ENCODE measurements at places on chromosomes 7 and 10. TPM values are rescaled to one million over a fixed set of nuclear protein-coding genes. Genes with fewer than 3 reads are reported as not detected.

DNA sequence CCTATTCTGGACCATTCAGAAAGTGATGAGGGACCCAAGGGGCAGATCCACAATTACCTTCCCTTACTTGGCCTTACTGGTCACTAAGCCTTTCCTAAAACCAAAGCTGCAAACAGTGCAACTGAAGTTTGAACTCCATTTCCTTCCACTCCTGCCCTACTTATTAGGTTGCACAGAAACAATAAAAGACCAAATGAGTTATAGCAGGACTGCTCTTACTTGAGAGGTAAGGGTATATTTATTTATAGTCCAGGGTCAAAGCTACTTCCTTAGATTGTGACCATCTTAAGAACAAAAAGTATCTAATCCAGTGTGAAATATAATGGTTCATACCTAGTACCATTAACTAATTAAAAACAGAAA lies 27.0 kb downstream of the CDK6 start:
- H3K27ac ChIP-seq, result no peak overlapping the region
- DNase-seq, result no peak
- H3K4me1 ChIP-seq, result no peaks in the 10 kb centered on the region
- H3K36me3 ChIP-seq, result no peaks in the 10 kb centered on the region
- no peaks in the 10 kb centered on the region for H3K27me3 ChIP-seq

Gene LAMB1
- 87.7 TPM for total RNA-seq

Gene LRIT1
- not detected for total RNA-seq

- H3K4me1 ChIP-seq, result no peaks in the 10 kb centered on the region
- H3K27me3 ChIP-seq, result no peaks in the 10 kb centered on the region
- no peak for DNase-seq
- H3K27ac ChIP-seq, result no peak overlapping the region
- no peak overlapping the region for H3K4me3 ChIP-seq
Observed at GRCh38 chr7:114988026-114988425, 66.1 kb downstream of the MDFIC start.

DNA sequence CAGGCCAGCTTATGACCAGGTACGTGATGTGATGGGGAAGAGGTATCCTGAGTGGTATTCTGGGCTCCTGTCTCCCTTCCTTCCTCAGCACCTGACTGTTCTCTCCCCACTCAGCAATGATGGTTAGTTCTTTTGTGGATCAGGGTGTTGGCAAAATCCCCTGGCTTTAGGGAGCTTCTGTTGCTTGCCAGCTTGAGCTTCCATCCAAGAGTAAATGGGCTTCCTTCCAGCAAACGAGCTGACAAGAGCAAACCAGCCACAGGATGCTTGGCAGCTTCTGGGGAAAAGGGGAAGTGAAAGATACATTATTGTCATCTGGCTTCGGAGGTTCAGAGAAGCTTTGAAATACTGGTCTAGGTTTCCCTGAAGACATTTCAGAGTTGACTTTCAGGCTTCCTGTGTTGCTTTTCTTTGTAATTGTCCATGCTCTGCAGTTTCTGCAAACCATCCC lies 5.2 kb downstream of the DUSP5 start:
- peaks cover 32% of the 10 kb centered on the region for H3K27me3 ChIP-seq
- no peak overlapping the region for H3K27ac ChIP-seq
- DNase-seq, result no peak

GRCh38 chr10:53093878-53094277 lies 321.3 kb upstream of the MBL2 start:
- no peak overlapping the region for H3K27ac ChIP-seq
- H3K36me3 ChIP-seq, result no peaks in the 10 kb centered on the region
- H3K4me1 ChIP-seq, result no peaks in the 10 kb centered on the region
- H3K27me3 ChIP-seq, result no peaks in the 10 kb centered on the region
- no peak overlapping the region for H3K4me3 ChIP-seq

Gene ZNF248
- total RNA-seq, result not detected

DNA sequence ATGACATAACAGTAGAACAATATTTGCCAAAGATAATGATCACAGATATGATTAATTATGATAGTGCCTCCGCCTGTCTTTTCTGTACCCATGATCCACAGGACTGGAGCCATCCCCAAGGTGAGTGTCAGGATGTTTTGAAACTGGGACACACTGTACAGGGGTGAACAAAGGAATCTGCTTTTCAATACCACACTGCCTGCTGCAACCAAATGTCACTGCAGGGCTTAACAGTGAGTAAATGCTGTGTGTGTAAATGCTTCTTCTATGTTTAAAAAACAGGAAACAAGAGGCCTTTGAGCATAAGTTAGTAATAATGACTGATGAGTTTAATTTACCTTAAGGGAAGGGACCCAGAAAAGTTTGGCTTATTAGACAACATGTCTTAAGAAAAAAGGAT lies 65.2 kb downstream of the HBP1 start:
- no peak overlapping the region for H3K4me3 ChIP-seq
- H3K27me3 ChIP-seq, result no peaks in the 10 kb centered on the region
- H3K36me3 ChIP-seq, result no peaks in the 10 kb centered on the region
- H3K27ac ChIP-seq, result no peak overlapping the region
- no peak for DNase-seq

DNA sequence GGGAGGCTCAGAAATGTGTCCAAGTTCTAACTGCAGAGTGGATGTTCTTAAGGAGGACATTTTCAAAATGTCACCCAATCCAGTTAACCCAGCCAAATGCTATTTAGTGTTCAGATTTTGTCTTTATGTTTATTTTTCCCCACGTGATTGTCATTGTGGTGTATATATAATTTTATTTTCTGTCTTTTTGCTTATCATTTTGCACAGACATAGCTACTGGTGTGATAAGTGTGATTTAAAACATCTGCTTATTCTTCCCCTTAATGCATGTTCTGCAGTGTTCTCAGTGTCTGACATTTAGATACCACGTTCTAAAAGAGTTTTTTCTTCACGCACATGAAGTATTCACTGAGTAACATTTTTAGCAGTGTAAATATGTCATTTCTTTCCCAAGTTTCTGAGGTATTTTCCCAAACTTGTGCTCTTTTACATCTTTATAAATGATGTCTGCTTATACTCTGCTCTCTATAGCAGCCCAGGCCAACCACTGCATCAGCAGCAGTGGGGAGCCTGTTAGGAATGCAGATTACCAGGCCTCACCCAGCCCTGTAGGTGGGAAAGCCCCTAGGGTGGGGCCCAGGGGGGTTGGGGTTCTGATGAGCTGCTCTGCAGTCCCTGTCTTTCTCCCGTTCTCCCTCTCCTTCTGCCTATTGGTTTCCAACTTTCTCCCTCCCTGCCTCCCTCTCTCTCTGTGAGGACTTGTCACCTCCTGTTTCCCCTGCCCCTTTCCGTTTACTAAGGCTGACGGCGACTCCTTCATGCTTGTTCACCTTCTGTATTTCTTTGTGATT lies 20.8 kb downstream of the ADCY1 start:
- peaks cover 9% of the 10 kb centered on the region for H3K4me1 ChIP-seq
- H3K4me3 ChIP-seq, result no peak overlapping the region
- H3K27ac ChIP-seq, result no peak overlapping the region
- H3K36me3 ChIP-seq, result no peaks in the 10 kb centered on the region
- no peaks in the 10 kb centered on the region for H3K27me3 ChIP-seq

Gene SEPTIN14
- total RNA-seq, result not detected

GRCh38 chr10:46301056-46301645 lies 14.4 kb downstream of the ANTXRL start:
- no peaks in the 10 kb centered on the region for H3K36me3 ChIP-seq
- no peak overlapping the region for H3K4me3 ChIP-seq
- no peak overlapping the region for H3K27ac ChIP-seq
- peaks cover 11% of the 10 kb centered on the region for H3K4me1 ChIP-seq

DNA sequence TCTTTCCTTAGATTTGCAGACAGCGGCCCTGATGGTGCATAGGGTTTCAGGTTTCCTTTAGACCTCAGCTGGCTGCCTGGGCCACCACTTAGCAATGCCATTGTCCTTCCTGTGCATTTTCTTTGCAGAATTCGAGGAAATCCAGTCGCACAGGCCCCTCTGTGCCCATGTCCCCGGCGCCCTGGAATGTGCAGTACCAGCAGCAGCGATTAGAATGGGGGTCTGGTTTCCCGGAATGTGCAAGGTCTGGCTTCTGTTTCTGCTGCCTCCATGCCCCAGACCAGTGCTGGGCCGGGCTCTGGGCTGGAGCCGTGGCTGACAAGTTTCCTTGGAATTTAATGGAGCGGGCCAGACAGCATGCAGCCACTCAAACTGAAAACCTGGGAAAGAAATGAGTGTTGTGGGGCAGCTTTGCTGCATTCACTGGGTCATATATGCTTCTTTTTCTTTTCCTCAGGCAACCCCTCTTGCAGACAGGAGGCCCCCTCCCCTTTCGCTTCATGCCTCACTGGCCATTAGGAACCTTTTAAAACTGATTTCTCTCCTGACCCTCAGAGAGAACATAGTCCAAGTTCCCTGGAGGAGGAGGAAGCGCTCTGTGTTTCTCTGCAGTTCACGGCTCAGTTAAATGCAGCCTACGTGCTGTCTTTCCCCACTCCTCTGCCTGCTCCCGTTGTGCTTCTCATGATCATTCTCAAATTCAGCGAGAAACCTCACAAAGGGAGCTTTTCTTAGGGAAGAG lies 14.4 kb downstream of the HTRA1 start:
- no peak overlapping the region for H3K27ac ChIP-seq
- H3K27me3 ChIP-seq, result no peaks in the 10 kb centered on the region
- H3K36me3 ChIP-seq, result no peaks in the 10 kb centered on the region
- peaks cover 28% of the 10 kb centered on the region for H3K4me1 ChIP-seq

Gene ACBD7
- 68.7 TPM for total RNA-seq

DNA sequence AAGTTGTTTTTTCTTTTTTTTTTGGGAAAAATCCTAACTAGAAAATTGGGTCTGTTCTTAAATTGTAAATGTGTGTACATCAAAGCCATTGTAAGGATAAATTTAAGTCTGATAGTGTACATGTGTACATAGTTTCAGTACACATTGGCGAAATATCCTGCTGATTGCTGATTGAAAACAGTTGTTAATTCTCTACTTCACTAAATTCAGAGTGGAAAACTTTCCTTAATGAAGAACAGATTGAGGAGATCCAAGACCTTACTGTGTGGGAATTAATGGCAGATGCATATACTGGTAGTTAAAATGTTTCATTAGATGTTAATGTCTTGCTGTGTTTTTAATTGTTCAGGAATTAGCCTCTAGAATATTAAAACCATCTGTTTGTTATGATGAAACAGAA lies 506.0 kb downstream of the AUTS2 start:
- H3K36me3 ChIP-seq, result no peaks in the 10 kb centered on the region
- H3K27ac ChIP-seq, result no peak overlapping the region
- H3K4me1 ChIP-seq, result peaks cover 3% of the 10 kb centered on the region
- no peak overlapping the region for H3K4me3 ChIP-seq
- DNase-seq, result no peak
- H3K27me3 ChIP-seq, result no peaks in the 10 kb centered on the region

Gene CPA2
- total RNA-seq, result 0.65 TPM

Gene ASIC3
- 1.6 TPM for total RNA-seq

DNA sequence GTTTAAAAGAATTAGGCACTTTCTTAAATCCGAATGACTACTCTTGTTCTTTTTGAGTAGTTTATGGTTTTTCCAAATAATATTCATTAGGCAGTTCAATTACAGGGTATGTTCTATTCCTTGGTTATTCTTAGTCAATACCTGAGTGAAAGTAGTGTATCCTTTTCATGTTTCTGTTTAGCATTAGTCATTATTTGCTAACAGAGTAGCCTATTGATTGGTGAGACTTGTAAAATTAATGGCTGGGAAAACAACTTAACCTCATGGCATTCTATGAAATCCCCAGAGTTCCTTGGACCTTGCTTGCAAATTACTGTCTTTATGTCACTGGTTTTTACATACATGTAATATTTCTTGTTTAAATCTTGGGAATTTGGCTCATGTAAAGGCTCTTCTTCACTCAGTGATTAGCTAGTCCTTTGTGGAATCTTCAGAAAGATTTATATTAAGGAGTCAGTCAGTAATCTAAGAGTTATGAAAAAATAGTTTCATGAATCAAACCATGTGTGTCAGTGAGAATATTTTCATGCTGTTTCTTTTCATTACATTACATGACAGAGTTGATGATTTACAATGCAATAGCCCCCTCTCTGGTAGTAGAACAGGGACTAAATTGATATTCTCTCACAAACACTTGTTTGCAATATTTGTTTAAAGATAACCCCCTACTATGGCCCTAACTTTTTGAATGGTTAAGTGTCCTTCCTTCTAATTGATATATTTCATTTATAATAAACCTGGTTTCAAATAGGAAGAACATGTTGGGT lies 81.5 kb upstream of the LRRTM3 start:
- H3K27ac ChIP-seq, result no peak overlapping the region
- no peak for DNase-seq
- no peaks in the 10 kb centered on the region for H3K27me3 ChIP-seq

DNA sequence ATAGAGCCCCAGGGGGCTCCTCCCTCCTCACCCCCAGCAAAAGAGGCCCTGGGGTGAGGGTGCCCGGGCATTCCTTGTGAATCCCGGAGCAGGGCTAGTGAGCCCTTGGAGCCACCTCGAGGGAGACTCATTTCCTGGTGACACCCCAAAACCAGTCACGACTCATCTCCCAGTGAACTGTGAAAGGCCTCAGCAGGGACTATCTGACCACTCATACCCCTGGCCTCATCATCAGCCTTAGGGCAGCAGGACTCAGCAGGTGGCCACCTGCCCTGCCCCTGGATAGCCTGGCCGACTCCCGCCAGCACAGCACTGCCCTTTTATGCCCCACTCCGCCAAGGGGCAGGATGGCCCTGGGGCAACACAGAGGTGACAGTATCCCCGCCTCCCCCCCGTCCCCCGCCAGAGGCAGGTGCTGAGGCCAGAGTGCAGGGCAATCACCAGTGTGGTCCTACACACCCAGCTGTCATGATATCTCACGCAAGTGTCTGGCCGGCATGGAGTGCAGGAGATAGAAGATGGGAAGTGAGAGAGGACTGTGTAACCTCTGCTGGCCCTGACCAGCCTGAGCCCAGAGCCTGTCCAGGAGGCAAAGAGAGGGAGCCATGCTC lies 3.2 kb downstream of the SNCG start:
- H3K27ac ChIP-seq, result no peak overlapping the region
- DNase-seq, result no peak

GRCh38 chr10:86402283-86402941 lies 35.8 kb upstream of the GRID1 start:
- peak overlapping the region; percentile 48 for H3K4me3 ChIP-seq
- H3K27ac ChIP-seq, result no peak overlapping the region
- H3K4me1 ChIP-seq, result peaks cover 11% of the 10 kb centered on the region
- no peaks in the 10 kb centered on the region for H3K36me3 ChIP-seq
- DNase-seq, result peak; percentile 14

DNA sequence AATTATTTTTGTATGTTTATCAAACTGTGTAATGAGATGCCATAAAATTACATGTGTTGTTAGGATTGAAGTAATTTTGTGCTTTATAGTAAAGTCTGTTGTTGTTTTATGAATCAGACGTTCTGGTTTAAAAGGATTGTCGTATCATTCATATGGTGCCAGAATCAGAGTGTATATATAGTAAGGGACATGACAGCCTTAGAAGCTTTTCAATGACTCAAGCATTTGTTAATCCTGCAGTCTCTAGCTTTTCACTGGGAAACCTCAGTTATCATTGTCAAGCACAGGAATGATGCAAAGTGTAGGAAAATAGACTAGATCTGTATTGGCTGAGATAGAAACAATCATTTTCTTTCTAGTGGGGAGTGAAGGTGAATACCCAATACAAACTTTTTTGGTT lies 57.5 kb downstream of the TRRAP start:
- H3K4me1 ChIP-seq, result no peaks in the 10 kb centered on the region
- no peak for DNase-seq
- no peak overlapping the region for H3K4me3 ChIP-seq
- no peak overlapping the region for H3K27ac ChIP-seq

Gene RHEB
- 225 TPM for total RNA-seq

Data from neural progenitor cell (in vitro differentiated cells).